ENCODE measurements at places on chromosomes 13 and 19.

DNA sequence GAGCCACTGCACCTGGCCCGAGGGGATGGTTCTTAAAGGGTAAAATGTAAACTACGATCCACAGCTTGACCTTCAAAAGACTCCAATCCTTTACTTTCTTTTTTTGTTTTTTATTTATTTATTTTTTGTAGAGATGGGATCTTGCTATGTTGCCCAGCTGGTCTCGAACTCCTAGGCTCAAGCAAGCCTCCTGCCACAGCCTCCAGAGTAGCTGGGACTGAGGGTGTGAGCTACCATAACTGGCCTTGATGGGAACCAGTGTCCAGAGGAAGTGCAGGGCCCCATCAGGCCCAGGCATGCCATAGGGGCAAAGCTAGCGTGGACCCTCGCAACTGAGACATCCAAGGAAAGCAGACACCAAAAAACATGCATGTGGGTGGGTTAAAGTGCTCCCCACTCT lies 14.2 kb upstream of the TLE6 start:
- no peak for DNase-seq

- no peak for DNase-seq
Measured at GRCh38 chr13:50090211-50090610, 75.0 kb downstream of the KCNRG start.

- DNase-seq = no peak
Measured at GRCh38 chr13:29239653-29240525, 355.6 kb downstream of the SLC7A1 start.

- DNase-seq = no peak
Measured at GRCh38 chr19:46953955-46954501, 65.6 kb upstream of the NPAS1 start.
